ENCODE measurements at places on chromosomes 5 and 9.

GRCh38 chr5:125148706-125149105 lies 402.3 kb upstream of the ZNF608 start:
- DNase-seq, result no peak

DNA sequence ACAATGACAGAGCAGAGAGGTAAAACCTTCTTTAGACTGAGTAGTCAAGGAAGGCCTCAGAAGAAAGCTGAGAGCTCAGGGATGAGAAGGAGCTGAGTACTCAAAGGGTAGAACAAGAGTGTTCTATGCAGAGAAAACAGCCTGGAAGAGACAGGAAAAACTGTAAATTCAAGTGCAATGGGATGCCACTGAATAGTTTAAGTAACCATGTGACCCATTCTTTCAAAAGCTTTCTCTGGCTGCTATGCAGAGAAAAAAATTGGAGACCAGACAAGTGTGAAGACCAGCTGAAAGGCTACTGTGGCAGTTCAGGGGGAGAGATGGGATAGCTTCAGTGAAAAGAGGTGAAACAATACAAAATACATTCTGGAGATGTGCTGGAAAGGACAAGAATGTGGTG lies 61.3 kb upstream of the RNF38 start:
- DNase-seq, result peak; percentile 19

- peak; percentile 12 for DNase-seq
Measured at GRCh38 chr9:124348831-124349230, 66.4 kb downstream of the PSMB7 start.

- DNase-seq, result no peak
Measured at GRCh38 chr9:36325081-36325828, 67.0 kb upstream of the GNE start.

DNA sequence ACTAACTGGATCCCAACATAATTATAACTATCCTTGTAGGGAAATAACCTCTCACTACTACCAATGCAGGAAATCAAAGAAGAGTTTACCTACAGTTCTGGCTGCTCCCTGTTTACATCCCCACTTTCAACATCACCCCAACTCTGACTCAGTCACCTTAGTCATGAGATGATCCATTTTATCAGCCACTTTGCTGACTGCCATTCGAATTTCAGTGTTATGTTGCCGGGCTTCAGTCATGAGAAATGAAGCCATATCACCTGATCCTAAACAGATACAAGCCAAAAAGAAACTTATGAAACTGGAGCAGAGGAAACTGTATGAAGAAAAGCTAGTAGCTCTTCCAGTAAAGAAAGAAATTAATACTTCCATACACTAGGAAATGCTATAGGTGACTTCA lies 33.7 kb downstream of the SLC31A2 start:
- no peak for DNase-seq

GRCh38 chr5:155466851-155467250 lies 453.3 kb downstream of the KIF4B start:
- DNase-seq, result no peak

- DNase-seq, result no peak
Measured at GRCh38 chr9:14398473-14398872, 84.5 kb upstream of the NFIB start.

- DNase-seq, result peak; percentile 50
Measured at GRCh38 chr5:150640311-150641005, at the start of gene SYNPO. Gene SYNPO, plus strand, starts transcription at chr5:150640660. Its CDS starts 7,616 bp downstream, at chr5:150648276.

- DNase-seq, result no peak
Measured at GRCh38 chr5:67202828-67203227, 6.2 kb upstream of the CD180 start.

DNA sequence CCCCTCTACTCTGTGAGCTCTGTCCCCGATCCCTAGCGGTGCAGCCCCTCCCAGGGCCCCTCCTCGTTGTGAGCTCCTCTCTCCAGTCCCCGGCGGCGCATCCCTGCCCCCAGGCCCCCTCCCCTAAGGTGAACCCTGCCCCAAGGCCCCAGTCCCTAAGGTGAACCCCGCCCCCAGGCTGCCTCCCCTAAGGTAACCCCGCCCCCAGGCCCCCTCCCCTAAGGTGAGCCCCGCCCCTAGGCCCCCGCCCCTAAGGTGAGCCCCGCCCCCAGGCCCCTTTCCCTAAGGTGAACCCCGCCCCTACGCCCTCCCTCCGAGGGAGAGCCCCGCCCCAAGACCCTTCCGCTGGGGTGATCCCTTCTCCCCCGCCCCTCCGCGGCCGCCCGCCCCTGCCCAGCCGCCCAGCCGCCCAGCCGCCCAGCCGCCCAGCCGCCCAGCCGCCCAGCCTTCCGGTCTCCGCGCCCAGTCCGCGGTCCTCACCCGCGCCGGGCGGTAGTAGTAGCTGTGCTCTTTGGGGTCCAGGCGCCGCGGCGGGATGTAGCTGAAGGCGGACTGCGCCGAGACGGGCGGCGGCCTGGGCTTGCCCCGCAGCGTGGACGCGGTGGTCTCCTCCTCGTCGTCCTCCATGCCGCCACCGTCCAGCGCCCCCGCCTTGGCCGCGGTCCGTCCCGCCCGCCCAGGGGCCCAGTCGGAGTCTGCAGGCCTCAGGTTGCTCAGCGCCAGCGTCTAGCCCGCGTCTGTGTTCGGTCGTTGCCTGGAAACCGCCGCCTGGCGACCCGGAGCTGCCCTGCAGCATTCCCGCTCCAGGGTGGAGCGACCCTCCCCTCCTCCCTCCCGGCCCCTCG lies at the start of gene CFAP90:
Gene CFAP90, minus strand, starts transcription at position 739 of the 845 bp plus-strand sequence. Its CDS starts 112 bp downstream, at position 627.
- DNase-seq, result peak; percentile 49

DNA sequence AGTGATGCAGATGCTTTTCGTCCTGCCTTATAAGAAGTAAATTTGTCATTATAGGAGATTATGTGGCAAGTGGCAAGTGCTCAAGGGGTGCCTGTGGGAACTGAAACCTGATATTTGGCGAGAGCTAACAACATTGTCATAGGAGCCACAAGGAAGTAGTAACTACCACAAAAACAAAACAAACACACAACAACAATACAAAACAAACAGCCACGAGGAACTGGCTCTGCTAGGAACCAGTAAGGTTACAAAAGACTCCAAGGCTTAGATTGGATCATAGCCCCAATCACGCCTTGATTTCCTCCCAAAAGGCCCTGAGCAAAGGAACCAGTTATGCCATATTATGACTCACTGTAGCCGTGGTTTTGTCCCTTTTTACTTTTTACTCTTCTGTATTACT lies 1045.2 kb downstream of the CDH12 start:
- DNase-seq, result no peak

- peak; percentile 79 for DNase-seq
Measured at GRCh38 chr5:43192558-43193180, 644 bp downstream of the NIM1K start.

DNA sequence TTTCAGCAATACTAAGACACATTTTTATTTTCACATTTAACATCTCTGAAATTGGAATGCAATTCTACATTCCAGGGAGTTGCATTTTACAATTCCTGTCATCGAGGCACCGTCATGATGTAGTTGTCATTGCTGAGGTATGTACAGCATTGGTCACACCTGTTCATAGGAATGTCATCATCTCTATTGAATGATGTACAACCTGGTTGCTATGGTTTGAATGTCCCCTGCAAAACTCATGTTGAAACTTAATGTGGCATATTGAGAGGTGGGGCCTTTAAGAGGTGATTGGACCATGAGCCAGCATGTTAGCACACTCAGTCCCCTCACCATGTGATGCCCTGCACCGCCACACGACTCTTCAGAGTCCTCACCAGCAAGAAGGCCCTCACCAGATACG lies 103.1 kb downstream of the CEMIP2 start:
- DNase-seq, result no peak

DNA sequence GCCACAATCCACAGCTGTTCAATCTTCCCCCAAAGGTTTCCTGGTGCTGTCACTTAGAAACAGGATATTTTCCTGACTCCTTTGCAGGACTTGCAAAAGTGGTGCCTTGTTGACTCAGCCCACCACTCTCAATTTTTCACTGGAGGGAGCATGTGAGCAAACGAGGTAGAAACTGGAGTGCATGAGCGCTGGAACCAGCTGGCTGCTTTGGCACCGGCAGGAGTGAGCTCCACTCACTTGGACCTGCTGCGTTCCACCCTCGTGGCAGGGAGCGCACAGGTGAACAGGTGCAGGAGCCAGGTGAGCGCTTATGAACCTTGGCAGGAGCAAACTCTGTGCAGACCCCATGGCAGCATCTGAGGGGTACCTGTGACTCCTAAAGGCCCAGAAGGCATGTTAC lies 364.1 kb upstream of the RORB start:
- no peak for DNase-seq

DNA sequence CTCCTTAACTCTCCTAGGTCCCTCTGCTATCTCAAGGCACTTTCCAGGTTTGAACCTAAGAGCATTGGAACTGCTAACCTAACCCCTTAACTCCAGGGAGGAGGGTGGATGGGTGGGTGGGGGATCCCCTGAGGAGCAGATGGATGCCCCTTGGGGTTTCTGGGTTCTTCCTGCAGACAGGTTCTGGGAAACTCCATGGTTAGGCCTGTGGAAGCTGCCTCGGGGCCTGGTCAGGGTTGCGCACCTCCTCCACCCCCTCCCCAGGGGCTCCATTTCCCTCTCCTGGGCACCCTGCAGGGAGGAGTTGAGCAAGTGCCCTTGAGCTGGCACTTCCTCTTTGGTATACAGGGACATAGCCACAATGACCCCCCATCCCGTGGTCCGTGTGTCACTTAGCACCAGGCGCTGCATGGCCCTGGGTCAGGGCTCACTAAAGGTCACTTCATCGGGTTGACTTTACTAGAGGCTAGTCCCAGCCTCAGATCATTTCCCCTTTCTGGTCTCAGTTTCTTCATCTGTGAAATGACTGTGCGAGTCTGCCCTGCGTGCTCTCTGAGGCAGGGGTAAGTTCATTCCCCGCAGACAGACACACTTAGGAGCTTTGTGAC lies 16.0 kb downstream of the CXXC5 start:
- no peak for DNase-seq

- no peak for DNase-seq
Measured at GRCh38 chr5:5939759-5940370, 438.5 kb downstream of the MED10 start.

- DNase-seq, result no peak
Measured at GRCh38 chr9:111429175-111429574, 55.0 kb downstream of the ECPAS start.

GRCh38 chr9:27129221-27129620 lies 20.2 kb downstream of the TEK start:
- no peak for DNase-seq

DNA sequence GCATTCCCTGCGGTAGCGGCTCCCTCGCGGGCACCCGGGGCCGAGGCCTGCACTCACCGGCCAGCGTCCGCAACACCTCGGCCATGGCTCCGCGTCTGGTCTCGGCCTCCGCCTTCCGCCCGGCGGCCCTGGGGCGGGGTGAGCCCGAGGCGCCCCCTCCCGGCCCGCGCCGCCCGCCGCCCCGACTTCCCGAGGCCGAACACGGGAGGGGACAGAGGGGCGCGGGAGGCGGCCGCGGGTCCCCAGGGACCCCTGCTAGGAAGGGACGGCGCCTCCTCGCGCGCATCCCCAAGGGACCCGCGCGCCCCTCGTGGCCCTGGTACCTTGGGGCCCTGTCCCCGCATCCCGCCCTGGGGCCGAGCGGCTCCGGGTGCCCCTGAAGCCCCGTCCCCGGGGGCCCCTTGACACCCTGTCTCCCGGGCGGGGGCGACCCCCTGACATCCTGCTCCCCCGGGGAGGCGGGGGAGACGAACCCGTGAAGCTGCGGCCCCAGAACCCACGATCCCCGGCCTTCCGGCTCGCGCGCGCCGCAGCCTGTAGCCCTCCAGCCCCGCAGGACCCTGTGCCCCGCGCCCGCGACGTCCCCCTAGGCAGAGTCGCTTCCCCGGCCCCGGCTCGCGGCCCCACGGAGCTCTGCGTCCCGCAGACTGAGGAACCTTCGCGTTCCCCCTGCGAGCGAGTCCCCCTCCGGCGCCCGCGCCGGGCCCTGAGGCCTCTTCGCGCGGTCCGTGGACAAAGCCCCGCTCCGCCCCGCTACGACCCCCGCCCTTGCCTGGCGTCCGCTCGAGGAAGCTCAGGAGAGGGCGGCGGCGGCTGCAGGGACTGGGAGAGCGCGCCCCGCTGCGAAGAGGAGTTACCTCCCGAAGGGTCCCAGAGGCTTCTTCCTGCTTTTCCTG lies at the start of gene ABO:
Gene ABO, minus strand, starts transcription at position 97 of the 896 bp plus-strand sequence.
- DNase-seq, result no peak

DNA sequence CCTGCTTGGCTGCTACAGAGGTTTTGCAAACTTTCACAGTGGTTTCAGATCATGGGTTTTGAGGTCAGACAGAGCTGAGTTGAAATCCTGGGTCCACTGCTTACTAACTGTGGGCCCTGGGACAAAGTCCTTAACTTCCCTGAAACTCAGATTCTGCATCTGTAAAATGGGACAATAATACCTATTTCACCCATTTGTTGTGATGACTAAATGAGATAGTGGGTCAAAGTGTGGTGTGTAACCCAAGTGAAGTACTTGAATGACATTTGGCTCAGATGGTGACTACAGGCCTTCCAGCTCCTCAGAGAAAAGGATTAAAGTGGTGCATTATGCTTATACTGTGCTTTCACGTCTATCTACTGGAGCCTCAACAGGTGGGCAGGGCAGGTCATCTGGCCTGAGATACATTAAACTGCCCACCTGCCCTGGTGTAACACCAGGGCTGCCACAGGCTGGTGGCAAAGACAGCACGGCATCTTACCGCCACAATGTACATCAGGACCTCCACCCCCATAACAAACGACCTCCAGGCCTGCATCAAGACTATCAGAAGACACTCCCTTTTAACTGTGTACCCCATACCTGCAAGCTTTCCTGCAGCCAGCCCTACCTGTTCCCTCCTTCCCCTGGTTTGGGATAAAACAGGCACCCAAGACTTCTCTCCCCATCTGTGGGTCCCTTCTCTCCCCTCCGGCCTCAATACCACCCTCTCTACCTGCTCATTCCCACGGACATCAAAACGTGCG lies 846 bp upstream of the TRAF1 start:
- no peak for DNase-seq

DNA sequence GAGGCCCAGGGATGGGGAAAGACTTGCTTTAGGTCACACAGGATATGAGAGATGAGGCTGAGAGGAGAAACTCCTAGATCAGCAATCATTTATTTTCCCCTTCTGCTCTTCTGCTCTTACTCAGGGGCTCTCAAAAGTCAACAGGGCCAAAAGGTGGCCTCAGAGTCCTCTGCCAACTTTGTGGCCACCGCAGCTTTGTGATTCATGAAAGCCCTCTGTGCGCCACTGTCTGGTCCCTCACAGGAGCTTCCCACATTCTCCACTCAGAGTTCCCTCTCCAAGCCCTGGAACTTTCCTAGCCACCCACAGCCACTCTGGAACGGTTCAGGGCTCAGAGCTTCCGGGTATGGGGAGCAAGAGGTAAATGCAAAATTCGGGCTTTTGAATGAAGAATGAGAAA lies 82.4 kb downstream of the COL27A1 start:
- no peak for DNase-seq

DNA sequence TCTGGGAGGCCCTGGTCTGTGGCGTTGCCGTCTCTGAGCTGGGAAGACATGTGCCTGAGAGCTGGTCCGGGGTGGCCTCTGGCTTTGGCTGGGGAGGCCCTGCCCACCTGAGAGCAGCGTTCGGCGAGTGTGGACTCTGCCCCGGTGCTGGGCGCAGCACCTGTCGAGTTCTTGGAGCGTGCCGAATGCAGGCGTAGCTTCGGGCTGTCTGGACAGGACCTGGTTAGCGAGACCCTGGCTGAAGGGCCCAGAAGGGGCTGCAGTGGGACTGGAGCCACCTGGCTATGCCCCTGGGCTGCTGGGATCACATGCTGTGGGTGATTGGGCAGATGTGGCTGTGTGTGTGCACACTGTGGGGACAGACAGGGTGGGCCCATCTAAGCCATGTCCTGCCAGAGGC lies 56.5 kb downstream of the RXRA start:
- no peak for DNase-seq
